Erythroblast (primary cell): ENCODE measurements at places on chromosomes 1 and 21.

DNA sequence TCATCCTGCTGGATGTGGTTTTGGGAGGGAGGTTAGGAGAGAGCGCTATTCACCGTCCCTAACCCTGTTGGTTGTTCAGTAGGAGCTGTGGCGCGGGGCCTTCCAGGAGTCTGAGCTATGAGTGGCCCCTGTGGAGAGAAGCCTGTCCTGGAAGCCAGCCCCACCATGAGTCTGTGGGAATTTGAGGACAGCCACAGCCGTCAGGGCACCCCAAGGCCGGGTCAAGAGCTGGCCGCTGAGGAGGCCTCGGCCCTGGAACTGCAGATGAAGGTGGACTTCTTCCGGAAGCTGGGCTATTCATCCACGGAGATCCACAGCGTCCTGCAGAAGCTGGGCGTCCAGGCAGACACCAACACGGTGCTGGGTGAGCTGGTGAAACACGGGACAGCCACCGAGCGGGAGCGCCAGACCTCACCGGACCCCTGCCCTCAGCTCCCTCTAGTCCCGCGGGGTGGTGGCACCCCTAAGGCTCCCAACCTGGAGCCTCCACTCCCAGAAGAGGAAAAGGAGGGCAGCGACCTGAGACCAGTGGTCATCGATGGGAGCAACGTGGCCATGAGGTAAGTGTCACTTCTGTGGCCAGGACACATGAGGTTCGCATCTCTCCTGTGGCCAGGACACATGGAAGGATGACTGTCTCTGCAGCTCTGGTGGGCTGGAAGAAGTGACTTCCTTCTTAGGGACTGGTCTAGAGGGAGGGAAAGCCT, 1.2 kb downstream of the ZC3H12A start:
- DNase-seq = peak; percentile 50

DNA sequence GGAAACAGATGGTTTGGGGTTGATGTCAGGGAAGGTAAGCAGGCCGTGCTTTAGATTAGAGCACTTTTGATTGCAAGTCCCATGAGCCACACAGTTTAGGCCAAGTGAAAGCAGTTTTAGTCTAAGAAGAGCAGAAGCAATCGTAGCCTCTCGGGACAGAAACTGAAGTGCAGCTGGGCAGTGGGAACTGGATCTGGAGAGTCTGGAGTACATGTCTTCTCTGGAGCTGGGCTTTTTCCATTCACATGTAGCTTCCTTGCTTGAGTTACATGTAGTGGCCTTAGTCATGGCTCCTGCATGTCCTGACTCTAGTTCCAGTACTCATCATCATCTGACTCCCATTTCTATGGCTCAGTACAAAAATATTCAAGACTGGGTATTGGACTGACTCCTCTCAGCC, 16.7 kb downstream of the CAMTA1 start:
- DNase-seq = no peak

- DNase-seq = no peak
Observed at GRCh38 chr1:69506311-69506710, 61.4 kb upstream of the LRRC7 start.

DNA sequence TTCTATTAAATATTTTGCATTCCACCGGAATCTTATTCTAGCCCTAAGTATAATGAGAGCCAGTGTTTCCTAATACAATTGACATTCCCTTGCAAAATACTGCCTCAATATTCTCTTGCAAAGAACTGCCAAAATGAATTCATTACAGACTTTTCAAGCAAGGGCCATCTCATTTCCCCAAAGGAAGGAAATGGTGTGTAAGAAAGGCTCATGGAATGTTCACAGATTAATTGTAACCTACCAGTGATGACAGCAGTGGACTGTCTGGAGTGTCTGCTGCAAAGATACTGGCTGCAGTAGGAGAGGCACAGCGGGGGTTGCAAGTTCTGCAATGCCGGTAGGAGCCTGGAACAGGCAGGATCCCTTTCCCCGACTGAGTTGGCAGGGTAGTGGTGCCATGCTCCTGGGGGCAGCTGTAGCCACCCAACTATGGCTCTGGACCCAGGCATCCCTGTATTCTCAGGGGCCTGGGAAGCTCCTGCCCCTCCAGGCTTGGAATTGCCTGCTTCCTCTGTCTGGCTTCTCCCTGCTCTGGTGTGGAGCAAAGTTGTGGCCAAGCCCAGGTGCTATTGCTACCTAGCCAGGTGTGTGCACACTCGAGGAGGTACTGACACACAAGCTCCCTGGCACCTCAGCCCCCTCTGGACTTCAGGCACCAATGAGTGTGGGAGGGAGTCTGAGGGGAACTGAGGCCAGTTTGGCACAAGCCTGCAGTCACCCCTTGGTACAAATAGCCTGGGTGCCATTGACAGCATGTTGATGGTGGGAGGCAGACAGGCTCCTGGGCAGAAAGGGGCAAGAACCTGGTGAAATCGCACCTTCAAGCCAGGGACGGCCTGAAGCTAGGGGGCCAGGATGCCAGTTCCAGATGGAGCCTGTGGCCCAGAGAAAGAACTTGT, 1371.0 kb downstream of the KCNT2 start:
- no peak for DNase-seq

- DNase-seq = no peak
Observed at GRCh38 chr1:212648431-212648830, 39.9 kb downstream of the ATF3 start.

DNA sequence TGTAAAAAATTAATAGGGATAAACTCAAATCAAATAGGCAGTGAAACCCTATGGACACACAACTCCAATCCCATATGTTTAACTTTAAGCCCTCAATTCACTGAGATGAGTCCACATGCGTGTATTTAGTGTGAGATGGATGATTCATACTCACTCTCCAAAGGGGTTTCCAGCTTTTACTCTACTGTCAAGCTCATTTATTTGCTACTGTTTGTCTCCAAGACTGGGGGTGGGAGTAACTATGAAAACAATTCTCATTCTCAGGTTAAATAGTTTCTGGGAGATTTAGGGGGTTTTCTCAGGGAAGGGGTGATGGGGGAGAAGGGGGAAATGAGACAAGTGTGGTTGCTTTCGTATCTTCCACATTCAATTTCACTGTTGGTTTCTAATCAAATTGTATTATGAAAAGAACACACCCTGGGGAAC, 2.7 kb downstream of the RAB29 start:
- no peak for DNase-seq

DNA sequence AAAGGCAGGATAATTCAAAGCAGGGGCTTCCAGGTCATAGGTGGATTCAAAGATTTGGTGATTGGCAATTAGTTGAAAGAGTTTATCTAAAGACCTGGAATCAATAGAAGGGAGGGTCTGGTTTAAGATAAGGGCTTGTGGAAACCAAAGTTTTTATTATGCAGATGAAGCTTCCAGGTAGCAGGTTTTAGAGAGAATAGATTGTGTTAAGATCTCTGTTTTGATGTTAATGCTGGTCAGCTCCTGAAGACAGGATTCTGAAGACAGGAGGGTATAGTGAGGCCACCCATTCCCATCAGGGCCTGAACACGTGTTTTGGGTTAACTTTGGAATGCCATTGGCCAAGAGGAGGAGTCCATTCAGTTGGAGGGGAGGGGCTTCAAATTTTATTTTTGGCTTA, 6.1 kb upstream of the PTBP2 start:
- DNase-seq = no peak

- no peak for DNase-seq
Observed at GRCh38 chr21:46397993-46398392, 60.7 kb upstream of the DIP2A start.

DNA sequence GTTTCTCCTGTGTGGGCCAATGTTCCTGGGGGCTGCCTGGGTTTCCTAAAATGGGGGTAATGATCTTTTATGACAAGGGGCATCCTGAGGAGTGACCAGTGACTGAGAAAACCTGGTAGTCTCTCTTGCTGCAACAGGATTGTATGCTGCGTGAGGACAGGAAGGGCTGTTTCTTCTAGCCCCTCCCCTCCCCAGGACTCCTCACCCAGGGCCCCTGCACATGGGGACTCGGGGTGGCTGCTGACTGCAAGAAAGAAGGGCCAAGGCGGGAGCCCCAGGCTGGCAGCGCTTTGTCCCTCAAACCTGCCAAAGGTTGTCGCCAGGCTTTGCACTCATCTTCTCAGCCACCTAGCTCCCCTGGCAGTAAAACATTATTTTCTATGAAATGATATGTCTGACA, 442.4 kb downstream of the CAMTA1 start:
- DNase-seq = no peak

DNA sequence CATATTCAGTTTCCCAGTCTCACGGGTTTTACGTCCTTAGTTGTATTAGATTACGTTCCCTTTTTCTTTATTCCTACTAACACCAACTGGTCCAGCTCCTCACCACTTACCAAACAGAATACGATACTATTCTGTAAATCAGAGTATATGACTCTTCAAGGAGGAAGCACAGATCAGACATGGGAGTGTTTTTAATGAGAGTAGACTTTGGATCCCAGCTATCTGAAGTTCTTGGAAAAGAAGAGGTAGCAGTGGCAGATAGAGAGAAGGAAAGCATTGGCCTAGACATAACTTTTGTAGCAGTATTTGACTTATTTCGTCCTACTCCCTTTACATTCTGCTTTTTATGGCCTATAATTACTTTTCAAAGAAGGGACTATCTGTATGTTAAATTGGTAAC, 24.1 kb upstream of the PLA2G4A start:
- no peak for DNase-seq

- DNase-seq = peak; percentile 17
Observed at GRCh38 chr1:39266269-39266668, 61.8 kb downstream of the MACF1 start.

DNA sequence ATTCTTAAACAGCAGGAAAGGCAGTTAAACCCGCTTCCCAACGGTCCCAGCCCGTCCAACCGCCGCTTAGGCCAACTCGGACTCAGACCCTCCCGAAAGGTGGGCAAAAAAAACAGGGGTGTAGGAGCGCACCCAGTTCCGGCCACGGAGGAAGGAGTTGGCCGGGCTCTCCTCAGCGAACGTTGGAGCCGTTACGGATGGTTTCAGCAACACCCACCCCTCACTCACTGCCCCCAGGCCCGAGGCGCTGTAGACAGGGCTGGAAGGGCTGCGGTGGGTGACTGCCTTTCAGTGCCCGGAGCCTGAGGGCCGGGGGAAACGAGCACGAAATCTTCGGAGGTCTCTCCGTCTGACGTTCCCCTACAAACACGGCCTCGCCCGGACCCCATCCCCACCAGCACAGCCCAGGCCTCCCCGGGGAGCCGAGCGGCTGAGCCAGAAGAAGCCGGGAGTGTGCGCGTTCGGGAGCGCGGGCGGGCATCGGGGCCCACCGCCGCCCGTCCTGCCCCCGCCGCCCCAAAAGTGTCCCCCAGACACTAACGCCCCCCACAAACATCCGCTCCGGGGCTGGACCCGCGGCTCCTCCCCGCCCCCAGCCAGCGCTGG, 1.3 kb downstream of the KDM5B start:
- peak; percentile 66 for DNase-seq

DNA sequence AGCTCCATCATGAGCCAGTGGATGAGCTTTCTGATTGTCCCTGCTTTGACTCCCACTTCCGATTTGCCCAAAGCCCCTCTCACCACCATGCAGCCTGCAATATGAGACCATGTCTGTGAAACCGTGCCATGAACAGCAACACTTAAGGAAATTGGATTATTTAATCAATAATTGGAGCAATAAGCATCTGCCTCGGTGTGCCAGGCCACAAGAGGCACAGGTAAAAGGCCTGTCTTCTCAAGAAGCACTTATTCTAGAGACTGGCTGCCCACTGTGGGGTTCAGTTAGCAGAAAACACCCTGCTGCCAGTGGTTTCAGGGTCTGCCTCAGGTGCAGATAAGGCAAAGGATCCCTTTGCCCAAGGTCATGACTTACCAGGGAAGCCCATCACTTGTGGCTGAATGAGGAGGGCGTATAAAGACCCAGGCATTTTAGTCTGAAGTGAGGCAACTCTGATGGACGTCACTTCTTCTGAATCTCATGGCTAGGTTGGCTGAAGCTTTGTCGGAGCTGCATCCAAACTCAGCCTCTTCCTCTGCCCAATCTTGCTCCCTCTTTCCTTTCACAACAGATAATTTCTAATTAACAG, 7.1 kb upstream of the CHI3L2 start:
- no peak for DNase-seq

DNA sequence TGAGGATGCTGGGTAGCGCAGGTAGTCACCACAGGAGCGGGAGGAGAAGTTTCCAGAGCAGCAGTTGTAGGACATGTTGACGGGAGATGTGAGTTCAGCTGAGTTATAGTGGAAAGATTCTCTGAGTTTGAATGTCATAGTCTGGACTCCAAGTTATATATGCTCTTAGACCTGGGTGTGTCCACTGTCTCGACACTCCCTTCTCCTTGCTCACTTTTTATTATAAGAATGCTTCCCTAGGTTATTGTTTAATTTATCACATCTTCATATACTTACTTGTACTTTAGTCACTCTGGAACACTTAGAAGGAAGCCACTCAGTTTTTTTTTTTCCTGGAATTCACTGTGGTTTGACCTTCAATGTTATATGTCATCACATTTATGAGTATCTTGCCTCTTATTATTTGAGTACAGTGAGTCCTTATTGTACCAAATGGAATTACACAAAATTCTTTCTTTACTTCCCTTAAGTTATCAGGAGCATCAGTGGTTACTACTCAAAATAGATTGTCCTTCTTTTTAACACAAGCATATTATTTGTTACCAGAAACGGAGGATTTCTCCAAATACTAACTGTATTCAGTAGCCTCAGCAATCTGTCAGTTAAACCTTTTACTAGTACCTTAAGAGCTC, at the start of gene KRTAP13-2:
Gene KRTAP13-2 (minus strand): TSS at position 133 of the 632 bp plus-strand sequence. CDS start 58 bp downstream, at position 75.
- no peak for DNase-seq

DNA sequence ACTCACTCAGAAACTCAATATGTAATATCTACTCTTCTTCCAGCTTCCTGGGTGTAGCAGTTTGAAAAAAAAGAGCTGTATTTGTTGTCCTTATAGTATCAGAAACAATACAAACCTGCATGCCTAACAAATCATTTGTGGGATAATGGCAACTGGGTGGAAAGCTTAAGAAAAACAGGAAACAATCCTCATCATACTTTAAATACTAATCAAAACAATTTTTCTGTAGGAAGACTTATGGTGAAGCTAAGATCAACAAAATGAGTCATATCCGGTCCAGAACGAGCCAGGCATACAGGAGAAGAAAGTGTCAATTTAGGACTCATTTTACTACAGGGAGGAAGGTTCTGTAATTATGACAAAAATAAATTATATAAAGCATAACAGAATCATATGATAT, 181.8 kb upstream of the ADGRL4 start:
- DNase-seq = no peak

- no peak for DNase-seq
Observed at GRCh38 chr1:114322734-114323133, 169.1 kb upstream of the SYT6 start.

DNA sequence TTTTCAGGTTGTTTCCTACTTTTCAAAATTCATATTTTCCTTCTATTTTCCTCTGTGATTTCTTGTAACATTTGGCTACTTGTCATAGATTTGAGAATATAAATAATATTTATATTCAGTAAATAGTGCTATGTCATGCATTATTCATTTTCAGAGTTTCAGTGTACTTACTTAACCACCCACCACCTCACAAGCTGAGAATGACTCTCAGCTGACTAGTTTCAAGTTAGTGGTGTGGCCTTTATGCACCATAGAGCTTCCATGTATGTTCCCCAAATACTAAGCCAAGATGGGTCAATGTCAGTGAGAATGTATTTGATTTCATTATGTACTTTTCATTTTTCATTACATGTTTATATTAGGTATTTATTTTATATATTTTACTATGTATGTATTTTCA, 56.9 kb upstream of the RGS1 start:
- DNase-seq = no peak

GRCh38 chr1:58409890-58410289, 136.6 kb downstream of the OMA1 start:
- no peak for DNase-seq

GRCh38 chr21:35179990-35180540, 131.0 kb upstream of the RUNX1 start:
- no peak for DNase-seq

- no peak for DNase-seq
Observed at GRCh38 chr1:229570891-229571516, 12.5 kb upstream of the ABCB10 start.
